ENCODE measurements at places on chromosomes 3 and 15.

DNA sequence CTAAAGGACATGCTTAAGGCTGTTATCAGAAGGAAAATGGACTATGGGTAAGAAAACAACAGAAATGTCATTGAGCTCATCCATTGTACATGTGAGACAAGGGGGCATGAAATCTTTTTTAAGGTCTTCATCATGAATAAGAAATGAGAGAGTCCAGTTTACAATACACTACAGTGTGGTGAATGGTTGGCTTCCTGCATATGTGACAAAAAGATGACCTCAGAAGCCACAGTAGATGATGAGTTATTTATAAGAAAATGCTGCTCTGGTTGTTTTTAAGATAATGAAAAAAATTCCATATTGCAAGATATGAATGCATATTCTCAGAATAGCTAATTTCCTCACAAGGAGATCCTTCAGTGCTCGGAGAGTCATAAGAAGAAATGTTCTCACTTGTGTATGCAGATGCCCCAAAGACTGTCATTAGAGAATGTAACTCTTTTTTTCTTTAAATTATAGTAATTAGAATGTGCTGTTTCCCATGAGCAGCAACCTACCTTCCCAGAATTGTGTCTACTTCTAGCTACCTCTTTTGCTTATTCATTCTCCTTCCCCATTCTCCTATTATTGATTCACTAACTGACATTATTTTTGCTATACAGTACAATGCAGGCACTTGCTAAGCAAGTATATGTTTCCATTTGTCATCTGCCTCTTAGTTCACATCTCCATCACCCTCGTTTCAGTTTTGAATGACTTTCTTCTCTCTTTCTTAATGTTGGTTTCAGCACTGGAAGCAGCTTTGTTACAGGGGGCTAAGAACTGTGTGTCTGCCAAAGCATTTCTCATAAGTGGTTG is 152.0 kb upstream of the PEX5L start:
- no peak for DNase-seq

DNA sequence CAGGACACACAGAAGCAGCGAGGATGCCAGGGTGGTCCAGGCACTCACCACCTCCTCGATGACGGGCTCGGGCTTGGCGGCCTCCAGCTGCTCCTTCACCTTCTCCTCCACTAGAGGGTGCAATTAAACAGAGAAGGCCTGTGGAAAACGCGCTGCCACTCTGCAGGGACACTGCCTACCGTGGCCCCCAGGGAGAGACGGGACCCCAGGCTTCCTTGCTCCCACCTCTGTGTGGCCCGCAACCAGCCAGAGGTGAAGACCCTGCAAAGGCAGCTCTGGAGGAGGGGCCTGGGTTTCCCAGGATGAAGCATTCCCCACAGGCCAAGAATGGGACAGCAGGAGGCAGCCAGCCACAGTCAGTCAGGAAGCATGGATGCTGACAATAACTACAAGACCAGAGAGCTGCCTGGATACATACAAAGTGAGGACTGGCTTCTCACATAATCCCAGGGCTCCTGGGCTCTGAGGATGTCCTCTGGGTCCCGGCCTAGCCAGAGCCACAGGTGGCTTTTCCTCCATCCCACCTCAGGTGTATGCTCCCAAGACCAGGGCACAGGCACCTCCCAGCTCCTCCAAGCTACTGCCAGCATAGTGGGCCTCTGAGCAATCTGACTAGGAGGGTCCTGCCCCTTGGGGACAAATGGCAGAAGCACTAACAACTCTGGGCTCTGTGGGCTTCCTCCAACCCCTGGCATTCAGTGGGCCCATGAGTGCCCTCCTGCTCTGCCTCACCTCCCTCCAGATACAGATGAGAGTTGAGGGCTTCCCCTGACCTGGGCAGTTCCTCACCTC is 46.2 kb downstream of the PTH1R start:
- DNase-seq, result no peak

- no peak for DNase-seq
These were observed 115.8 kb downstream of the ADAMTS9 start for GRCh38 chr3:64571982-64572381.

DNA sequence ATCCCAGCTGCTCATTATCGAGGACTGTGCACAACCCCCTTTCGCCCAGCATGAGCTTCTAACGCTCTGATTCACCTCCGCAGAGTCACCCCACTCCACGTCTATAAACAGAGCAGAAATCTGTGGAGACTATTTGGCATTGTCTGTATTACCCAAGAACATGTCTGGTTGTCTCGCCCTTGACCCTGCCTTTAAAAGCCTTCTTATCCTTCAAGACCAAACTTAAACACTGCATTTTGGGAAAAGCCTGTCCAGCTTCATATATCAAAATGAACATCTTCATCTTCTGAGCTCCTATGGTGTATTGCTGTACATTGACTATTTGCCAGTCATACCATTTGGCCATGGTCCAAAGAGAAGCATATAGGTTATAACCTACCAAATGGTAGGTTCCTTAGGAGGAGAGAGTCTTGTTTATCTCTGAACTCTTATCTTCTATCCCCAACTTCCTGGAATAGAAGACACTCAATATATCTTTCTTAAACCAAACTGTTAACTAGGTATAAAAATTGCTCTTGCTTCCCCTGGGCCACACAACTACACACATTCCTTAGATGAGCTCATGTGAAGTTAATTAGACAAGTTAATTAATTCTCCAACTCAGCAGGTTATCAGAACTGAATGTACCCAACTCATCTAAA is 90.1 kb downstream of the FBN1 start:
- DNase-seq, result no peak

DNA sequence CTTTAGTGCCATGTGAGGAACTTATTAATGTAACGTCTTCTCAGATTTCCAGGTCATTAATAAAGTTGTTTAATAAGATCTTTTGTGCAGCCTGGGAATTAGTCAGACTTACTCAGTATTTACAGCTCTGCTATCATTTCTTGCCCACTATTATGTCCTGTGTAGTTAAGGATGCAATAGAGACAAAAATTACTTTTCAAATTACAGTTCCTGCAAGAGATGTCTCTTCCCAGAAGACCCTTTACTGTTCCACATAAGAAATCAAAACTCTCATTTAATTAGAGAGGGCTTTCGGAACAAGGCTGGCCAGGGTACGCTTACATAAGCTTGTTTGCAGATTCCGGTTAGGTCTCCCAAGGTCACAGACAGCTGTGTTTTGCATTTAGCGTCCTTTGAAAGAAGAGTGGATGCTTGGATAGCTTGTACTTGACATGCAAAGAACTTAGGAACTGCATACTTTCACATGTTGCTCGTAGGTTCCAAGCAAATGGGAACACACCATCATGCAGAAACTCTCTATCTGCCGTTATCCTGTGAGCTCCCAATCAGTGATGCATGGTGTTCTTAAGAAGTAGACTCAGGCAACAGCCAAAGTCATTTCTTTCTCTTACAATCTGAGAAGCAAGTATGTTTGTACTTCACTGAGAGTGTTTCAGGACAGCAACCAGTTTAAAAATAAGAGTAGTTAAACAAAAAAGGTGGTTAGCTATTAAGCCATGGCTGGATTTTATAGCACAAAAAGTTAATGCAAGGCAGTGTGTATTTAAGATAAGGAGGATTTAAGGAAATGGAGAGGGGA is 37.4 kb downstream of the FILIP1L start:
- no peak for DNase-seq

- DNase-seq, result no peak
These were observed 908.4 kb downstream of the EPHA3 start for GRCh38 chr3:90015688-90016356.

GRCh38 chr3:56994391-56994790 is 66.1 kb upstream of the SPATA12 start:
- DNase-seq, result no peak

DNA sequence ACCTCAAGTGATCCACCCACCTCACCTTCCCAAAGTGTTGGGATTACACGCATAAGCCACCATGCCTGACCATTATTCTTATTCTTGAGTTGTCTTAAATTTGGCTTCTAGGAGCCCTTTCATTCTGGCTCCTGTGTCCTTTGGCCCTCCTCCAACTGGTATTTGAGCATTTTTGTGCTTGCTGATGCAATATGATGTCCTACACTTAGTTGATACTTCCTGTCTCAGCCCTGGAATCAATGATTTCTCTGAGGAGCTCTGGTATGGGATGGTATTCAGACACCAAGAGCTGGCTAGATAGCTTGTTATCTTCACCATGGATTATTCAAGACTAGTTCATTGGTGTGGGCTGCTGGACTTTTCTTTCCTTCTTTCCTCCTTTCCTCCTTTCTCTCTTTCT is 25.4 kb downstream of the ZNF621 start:
- no peak for DNase-seq

GRCh38 chr3:114081037-114081436 is 24.5 kb downstream of the QTRT2 start:
- no peak for DNase-seq

- no peak for DNase-seq
These were observed 233.9 kb upstream of the CADM2 start for GRCh38 chr3:84724877-84725276.

- no peak for DNase-seq
These were observed 52.7 kb upstream of the DCBLD2 start for GRCh38 chr3:98954242-98954641.

DNA sequence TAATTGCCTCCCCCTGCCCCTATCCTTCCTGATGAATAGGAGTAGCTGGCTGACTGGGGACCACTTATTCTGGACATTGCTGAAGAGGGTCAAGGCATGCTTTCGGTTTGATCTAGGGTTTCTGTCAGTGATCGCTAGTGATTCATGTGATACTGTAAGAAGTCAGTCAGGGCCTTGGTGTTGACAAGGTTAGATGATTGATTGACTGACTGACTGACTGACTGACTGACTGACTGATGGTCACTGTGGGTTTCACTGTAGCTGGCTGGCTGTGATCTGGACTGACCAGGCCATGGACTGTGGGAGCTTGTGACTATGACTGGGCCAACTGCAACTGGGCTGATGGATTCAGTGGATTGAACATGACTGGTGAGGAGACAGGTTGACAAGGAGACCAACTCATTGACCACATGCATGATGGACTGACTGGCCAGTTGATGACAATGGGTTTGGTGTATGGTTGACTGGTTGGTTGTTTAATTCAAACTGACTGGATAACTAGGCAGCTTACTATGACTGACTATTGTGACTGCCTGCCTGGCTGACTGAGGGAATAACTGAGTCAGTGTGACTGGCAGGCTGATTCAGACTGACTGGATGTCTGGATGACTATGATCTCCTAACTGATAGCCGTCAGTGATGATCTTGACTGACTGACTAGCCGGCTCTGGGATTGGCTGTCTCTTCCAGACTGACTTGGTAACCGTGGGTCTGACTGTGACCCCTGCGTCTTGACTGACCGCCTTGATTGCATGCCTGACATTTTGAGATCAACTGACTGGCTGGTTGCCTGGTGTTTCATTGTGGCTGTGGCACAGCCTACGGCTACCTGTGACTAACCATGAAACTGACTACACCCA is 509.9 kb downstream of the SHQ1 start:
- DNase-seq, result peak; percentile 33

GRCh38 chr15:89693696-89694095 is 3.1 kb downstream of the WDR93 start:
- no peak for DNase-seq

DNA sequence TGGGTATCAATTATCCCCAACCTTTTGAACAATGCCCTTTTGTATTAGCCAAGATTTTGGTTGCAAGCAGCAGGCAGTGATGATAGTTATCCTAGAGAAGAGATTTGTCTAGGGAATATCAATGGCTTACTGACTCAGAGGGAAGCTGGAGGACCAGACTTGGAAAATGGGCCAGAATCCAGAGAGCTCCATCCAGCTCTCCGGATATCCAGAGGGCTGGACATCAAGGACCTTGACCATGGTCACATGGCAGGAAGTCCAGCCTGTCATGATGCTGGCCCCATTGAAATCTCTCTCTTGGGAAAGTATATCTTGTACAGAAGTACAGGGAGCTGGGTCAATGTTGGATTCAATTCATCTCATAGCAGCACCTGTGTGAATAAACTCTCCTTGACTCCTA is 148.5 kb upstream of the PDZRN3 start:
- no peak for DNase-seq

- DNase-seq, result no peak
These were observed 78.5 kb upstream of the DLG1 start for GRCh38 chr3:197376735-197377555.

- DNase-seq, result no peak
These were observed 60.3 kb downstream of the CTNNB1 start for GRCh38 chr3:41259449-41260062.

DNA sequence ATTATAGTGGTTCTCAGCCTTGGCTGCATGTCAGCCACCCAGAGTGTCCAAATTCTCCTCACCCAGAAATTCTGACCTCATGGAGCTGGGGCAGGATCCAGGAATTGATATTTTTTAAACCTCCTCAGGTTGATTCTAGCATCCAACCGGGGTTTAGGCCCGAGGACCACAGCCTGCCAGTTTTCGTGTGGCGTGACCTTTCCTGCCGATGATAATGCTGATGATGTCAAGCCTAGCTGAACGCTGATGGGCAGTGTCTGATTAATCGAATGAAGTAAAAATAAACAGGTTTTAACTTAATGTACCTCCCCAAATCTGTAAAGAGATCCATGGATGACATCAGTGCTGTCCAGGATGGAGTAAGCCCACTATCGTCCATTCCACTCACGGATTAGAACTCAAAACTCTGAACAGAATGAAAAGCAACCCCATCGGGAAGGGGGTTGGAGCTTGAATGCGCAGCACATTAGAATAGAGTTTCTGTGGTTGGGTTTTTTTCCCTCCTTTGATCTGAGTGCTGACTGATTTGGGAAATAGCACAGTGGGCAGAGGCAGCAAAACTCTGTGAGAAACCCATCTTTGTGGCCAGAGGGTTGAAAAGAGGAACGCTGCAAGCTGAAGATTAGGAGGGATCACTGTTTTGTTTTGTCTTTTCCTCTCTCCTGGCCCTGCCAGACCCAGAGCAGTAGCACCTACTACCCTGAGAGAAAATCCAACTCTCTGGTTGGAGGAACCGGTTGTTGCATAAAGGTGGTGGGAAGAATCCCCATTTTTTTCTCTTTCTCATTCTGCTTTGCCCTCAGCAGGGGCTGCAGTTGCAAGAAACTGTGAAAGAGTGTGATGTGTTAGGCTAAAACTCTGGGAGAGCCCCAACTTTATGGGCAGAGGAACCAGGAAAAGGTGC is 153.9 kb downstream of the APBA2 start:
- DNase-seq, result no peak

DNA sequence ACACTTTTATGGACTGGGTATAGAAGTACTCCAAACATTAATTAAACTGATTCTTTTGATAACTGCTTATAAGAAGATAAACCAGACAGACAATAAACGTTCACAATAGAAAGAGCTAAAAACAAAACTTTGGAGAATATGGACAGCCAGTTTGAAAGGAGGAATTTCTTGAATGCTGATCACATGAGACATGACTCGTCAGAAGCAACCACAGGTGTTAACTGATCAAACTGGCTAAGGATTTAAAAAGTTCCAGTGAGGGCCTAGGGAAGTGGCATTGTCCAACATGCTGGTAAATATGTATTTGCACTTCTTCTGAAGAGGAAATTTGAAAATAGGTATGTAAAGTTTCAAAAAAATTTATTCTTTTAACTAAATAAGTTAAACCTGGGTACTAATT is 29.4 kb upstream of the AP3B2 start:
- DNase-seq, result no peak

Measured in stimulated activated CD4-positive, alpha-beta T cell treated with anti-CD3 and anti-CD28 coated beads, Interleukin-1b, Interleukin-23, amount 100 ng/mL, for 1 hour (primary cell).